NCI-H1436 (cell line): ENCODE measurements at places on chromosomes 7 and 10.
A peak's percentile ranks its signal among the peaks of the same experiment; 100 is the strongest.

- DNase-seq = no peak
Measured at GRCh38 chr7:44101966-44102845, 1.9 kb upstream of the AEBP1 start.

GRCh38 chr10:97948822-97949221 lies 81.6 kb downstream of the CRTAC1 start:
- DNase-seq = no peak

DNA sequence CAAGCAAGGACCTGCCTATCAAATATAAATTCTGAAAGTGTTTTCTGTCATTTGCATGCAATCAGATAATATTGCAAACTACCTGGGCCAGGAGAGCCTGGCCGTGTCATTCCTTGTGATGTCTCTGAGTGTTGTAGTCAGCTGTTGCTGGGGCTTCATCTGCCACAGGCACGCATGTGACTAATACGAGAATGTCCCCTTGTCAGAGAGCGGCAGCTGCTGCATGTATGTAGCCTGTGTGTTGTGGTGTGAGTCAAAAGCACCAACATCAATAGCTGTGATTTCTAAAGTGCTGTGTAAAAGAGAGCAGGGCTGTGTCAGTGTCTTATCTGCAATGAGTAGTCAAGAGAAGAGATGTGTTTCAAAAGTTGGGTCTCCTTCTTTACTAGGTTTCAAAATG lies 155.4 kb downstream of the POU6F2 start:
- DNase-seq = no peak

GRCh38 chr10:49458869-49459268 lies 63.0 kb upstream of the DRGX start:
- DNase-seq = no peak

- no peak for DNase-seq
Measured at GRCh38 chr7:78905436-78905835, 548.0 kb downstream of the MAGI2 start.

DNA sequence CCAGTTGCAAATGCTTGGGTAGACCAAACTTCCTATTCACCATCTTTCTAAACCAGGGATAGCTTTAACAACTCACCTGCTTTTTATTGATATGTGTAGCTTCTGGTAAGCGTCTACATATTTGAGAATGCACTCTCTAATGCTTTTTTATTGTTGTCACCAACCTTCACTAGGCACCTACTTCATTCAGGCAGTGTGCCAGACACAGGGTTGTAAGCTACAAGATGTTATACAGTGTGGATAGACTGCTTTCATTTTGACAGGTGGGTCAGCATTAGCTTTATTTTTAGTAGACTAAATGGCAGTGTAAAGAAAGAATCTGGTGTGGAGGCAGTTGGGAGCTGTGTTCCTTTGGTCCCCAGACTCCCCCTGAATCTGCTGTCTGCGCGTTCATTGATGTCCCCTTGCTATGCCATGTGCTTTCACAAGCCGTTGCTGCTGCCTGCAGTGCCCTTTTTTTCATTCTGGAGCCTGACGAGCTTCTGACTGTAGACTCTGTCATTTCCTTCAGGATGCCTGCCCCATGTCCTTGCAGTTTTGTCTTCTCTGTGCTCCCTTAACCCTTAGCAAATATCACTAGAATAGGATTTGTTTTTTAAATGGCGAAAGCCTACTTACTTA lies 32.1 kb downstream of the NRF1 start:
- peak; percentile 0 for DNase-seq

DNA sequence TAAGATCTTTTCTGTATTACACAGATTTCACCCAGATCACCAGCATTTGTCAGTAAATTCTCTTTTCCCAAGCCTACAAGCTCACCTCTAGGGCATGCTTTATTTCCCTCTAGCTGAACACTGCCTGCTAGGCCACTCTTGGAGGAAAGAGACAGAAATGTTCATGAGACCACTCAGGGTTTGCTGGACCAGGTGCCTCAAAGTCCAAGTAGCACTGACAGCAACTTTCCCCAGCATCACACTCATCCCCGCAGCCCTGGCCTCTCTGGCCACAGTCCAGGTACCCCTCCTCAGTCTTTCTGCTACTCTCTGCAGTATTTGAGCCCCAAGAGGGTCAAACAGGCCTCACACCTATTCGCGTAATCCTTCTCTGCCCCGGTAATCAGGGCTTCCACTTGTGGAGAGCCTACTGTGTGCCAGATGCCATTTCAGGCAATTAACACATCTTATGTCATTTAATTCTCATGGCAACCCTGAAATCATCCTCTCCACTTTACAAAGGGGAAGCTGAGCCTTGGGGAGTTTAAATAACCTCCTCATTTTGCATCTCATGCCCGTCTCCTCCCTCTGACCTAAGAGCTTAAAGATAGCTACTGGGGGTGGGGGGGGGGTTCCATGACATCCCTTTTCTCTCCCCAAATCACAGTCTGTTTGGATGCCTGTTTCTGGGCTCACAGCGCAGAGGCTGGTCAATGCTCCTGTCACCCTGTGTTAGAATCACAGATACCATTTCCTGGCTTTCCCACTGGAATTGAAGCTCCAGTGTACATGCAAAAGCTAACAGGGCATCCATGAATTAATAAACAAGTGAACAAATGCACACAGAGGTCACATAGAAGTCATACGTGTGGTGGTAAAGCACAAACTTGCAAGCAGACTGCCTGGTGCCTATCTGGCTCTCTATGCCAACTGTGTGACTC lies 88.5 kb downstream of the PRLHR start:
- DNase-seq = peak; percentile 93

GRCh38 chr10:26334232-26334931 lies 103.8 kb upstream of the APBB1IP start:
- no peak for DNase-seq

- DNase-seq = no peak
Measured at GRCh38 chr7:84674236-84674913, 479.8 kb upstream of the SEMA3A start.

DNA sequence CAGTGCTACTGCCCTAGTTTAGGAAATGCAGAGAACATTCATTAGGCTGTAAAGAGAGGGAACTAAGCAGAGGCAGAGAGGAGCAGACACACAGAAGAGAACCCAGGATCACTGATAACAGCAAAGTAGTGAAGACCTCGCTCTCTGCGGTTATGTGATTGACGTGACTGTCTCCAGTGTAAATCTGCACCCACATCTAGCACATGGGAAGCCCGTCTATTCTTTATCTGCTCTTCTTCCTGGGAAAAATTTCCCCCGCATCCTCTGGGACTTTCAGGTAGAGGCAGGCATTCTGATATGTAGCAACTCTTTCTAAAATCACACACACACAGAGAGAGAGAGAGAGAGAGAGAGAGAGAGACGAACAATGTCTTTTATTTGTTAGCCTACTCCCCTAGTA lies 699.6 kb downstream of the GRID1 start:
- DNase-seq = no peak

DNA sequence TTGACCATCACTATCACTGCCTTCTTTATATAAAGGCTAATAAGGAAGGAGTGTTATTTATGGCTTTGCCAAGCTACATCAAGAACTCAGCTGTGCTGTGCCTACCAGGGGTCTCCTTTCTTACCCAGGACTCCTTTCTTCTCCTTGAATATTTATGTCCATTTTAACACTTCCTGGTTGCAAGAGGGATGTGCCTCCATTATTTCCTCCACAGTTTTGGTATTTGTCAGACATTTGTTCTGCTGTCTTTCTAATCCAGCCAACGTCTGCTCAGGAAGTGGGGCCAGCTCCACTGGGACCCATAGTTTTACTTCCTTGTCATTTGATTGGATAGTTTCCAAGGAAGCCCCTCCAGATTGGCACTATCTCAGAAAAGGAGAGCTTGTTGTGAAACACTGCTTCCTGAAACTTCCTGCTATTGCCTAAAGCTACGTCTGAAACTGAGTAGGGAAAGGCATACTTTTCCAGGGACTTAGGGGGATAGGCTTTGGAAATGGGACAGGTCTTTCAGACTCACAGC lies 6.6 kb upstream of the STRIP2 start:
- no peak for DNase-seq

DNA sequence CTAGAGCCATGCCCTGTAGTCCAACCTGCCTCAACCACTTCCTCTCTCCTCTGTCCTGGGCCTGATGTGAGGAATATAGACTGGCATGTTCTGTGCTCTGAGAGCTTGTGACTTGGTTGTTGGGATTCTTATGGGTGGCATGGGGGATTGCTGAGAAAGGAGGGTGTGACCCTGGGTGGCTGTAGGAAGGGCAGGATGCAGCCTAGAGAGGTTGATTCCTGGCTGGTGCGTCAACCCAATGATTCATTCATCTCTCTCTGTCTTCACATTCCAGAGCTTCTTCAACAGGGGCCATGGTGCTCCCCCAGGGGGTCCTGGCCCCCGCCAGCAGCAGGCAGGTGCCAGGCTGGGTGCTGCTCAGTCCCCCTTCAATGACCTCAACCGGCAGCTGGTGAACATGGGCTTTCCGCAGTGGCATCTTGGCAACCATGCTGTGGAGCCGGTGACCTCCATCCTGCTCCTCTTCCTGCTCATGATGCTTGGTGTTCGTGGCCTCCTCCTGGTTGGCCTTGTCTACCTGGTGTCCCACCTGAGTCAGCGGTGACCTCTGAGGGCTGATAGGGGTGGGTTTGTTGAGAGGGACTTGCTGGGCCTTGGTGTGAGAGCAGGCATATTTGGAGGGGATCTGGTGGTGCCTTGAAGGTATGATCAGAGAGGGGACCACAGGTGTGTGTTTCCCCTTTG lies 2.6 kb downstream of the FAM241B start:
- no peak for DNase-seq

GRCh38 chr10:133458710-133459453 lies 5.1 kb downstream of the SCART1 start:
- DNase-seq = no peak

DNA sequence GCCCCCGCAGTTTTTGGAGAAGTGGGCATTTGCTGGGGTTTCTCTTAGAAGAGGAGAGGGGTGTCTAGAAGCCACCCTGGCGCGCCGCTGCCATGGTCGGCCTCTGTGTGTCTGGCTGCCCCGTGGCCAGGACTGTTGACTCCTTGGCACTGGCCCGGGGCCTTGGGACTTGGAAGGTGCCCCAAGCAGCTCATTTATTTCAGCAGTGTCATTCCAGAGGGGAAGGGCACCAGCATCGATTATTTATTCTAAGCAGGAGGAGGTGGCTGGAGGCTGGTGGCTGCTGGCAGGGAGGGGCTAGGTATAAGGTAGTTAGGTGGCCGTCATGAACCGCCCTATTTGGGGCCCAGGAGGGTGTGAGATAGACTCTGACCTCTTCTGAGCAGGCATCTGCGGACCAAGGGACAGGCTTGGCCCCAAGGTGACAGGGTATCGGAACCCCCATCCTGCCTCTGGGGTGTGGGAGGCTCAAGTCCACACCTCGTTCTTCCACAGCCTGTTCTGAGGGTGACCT lies 1.6 kb downstream of the GTF2IRD1 start:
- DNase-seq = no peak

DNA sequence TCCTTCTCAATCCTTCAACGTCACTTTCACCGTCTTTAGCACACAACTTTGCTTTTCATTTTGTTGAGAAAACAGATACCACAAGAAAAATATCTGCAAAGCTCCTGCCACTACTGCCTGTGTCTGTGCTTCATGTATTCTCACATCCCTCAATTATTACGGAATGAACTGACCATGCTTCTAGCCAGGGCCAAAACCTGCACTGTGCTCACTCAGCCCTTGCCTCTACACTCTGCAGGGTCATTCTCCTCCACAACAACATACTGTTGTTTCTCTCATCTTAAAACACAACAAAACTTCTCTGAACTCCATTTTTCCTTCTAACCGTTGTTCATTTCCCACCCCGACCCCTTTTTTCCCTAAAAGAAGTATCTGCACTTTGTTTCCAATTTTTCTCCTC lies 29.5 kb downstream of the BMPR1A start:
- DNase-seq = no peak

- peak; percentile 58 for DNase-seq
Measured at GRCh38 chr7:26398427-26398755, 106.7 kb downstream of the SNX10 start.

DNA sequence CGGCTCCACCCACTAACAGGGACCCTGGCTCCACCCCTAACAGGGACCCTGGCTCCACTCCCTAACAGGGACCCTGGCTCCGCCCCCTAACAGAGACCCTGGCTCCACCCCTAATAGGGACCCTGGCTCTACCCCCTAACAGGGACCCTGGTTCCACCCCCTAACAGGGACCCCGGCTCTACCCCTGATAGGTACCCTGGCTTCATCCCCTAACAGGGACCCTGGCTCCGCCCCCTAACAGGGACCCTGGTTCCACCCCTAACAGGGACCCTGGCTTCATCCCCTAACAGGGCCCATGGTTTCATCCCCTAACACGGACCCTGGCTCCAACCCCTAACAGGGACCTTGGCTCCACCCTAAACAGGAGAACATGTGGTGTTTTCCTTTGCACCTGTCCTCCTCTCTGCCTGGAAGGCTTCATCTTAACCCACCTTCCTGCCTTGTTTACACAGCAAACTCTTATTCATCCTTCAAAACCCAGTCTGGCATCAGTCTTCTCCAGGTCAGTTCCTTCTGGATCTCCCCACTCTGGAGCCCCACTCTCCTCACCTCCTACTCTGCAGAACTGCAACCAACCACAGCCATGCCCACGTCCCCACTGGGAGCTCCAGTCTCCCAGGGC lies 58.0 kb downstream of the CHST15 start:
- DNase-seq = no peak

GRCh38 chr7:894164-894867 lies 18.0 kb downstream of the GET4 start:
- no peak for DNase-seq

GRCh38 chr10:32054094-32054493 lies 2.1 kb downstream of the KIF5B start:
- no peak for DNase-seq

GRCh38 chr7:144481833-144482232 lies 78.3 kb upstream of the NOBOX start:
- DNase-seq = no peak

DNA sequence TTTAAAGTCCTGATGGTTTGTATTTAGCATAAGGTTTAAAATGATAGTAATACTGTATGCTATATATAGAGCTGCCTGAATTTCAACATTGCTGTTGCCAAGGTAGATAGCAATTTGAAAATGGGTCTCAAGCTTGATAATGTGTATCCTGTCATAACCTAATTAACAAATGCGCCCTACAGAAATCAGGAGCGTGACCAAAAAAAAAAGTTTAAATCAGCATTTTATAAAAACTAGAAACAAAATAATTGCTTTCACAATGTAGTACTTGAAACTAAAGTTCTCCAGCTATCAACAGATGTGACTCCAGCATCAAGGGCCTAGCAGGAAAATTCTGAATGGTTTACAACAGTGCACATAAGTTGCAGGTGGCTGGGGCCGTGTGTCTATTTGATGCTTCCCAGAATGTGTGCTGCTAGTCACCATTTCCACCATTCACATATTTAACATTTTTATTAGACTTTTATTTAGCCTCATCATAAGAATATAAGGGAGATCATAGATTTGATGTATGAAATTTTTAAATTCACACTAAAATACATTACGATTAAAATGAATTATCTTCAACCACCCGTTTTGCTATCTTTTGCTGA lies 14.1 kb downstream of the FXYD4 start:
- DNase-seq = no peak

GRCh38 chr10:51654918-51655317 lies 44.5 kb downstream of the CSTF2T start:
- no peak for DNase-seq

GRCh38 chr10:133343558-133343957 lies 3.6 kb upstream of the PRAP1 start:
- DNase-seq = no peak
